AG09319 (cell line): ENCODE measurements at places on chromosomes 12 and 14.

DNA sequence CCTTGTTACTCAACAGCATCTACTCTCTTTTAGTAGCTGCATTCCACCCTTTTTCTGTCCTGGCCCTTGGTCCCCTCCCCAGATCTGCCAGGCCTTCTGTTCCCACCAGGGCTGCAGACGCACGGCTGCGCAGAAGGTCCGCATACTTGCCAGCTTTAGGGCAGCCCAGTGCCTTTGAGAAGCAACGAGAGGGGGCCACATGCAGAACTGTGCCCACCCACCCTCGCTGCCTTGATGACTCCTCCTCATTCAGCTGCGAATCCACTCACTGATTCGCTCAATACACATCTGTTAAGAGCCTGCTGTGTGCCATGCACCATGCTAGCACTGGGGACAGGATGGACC, 39.2 kb downstream of the PRIMA1 start:
- no peak for DNase-seq

DNA sequence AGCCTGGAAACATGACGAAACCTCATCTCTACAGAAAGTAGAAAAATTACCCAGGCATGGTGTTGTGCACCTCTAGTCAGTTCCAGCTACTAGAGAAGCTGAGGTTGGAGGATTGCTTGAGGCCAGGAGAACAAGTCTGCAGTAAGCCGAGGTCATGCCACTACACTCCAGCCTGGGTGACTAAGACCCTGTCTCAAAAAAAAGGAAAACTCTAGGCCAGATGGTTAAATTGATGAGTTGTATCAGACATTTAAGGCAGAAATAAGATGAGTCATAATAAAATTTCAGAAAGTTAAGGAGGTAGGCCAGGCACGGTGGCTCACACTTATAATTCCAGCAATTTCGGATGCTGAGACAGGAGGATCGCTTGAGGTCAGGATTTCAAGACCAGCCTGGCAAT, 10.7 kb downstream of the EIF2S1 start:
- DNase-seq, result no peak

DNA sequence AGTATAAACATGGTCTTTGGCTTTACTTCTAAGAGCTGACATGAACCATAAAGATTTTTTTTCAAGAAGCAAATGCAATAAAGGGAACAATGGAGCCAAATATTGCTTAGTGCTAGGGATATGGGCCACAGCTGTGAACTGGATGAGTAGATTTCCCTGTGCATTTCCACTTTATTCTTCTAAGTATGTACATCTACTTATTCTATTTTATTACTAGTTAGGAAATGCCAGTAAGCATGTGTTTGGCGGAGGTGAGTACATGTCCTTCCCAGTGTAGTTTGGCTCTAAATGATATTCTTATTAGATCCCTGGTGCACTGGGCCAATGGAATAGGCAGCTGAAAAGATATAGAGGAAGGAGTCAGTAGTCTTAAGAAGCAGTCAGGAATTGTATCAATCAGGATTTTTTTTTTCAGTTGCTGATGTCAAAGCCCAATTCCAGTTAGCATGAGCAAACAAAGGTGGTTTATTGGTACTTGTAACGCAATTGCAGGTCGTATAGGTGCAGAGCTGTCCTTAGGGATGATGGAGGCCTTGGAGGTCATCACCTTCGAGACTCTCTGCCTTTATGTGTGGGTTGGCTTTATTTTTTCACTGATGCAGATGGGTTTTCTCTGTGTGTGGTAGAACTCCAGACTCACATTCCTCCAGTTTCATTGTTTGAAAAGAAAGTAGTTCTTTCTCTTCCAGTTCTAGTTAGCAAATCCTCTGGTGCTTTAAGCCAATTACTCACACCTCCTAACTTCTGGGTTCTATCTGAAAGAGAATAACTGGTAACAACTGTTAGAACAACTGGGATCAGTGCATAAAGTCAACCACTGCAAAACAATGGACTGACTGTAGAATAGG, 139.0 kb upstream of the LRIG3 start:
- no peak for DNase-seq

DNA sequence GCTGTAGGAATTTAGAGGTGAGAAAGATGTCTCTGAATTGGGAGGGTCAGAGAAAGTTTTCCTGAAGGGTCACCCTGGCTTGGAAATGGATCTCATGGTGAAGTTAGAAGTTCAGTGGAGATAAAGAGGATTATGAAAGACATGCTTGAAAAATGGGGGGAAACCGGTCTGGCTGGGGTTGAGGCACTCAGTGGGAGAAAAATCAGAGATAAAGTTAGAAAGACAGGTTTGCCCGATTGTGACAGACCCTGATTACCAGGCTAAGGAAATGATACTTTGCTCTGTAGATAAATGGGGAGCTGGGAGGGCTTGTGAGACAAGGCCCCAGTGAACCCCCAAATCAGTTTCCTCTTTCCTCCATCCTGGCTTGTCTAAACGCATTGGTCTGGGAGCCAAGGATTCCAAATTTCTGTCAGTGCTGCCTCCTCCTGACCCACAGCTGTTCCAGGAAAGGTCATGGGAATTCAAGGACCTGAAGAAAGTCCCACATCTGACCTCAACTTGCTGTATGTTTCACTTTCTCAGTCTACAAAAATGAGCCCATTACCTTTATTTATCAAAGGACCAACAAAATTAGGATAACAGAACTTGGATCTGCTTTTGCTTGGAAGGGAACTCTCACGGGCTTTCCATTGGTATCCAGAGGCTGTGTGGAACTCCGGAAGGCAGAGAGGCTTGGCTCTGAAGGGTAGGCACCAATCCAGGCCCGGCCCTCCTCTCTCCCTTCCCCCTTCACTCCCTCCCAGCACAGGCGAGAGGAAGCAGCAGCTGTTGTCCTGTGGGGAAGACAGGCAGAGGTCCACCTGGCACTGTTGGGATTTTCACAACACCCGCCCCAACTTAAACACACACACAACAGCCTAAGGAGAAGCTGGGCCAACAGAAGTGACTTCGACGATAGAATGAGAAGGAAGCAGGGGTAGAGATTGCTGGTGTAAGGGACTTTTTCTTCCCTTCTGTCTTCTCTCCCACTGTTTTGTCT, 3.4 kb upstream of the RNASE7 start:
- peak; percentile 20 for DNase-seq

DNA sequence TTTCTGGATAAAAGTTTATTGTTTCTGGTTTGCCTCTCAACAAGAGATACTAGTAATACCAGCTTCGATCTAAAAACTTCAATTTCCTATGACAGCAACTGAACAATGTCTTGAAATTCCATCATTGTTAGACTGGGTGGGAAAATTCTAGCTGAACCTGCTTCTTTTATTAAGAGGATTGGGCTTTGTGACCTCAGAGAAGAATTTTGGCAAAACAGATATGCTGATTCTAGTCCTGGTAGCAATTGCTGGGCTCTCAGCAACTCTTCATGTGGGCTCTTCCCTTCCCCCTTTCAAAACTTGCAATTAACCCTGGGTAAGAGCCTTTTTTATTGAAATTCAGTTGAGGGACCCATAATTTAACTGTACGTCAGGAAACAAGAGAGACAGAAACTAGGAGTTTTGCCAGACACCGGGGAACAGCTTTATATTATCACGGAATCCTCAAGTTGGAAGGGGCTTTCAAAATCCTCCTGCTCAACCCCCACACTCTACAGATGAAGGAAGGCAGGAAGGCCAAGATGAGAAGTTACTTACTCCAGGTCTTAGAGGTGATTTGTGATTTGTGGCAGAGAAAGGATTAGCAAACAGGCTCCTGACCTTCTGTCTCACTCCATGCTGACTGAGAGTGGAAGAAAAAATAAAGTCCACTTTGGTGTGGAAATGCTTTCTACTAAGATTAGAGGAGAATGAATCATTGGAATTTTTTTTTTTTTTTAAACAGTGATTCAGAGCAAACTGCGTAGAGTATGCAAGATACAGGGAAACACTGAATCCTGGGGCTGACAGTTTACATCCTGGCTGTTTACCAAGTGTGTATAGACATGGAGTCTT, 239.0 kb upstream of the ATP2B1 start:
- peak; percentile 61 for DNase-seq

DNA sequence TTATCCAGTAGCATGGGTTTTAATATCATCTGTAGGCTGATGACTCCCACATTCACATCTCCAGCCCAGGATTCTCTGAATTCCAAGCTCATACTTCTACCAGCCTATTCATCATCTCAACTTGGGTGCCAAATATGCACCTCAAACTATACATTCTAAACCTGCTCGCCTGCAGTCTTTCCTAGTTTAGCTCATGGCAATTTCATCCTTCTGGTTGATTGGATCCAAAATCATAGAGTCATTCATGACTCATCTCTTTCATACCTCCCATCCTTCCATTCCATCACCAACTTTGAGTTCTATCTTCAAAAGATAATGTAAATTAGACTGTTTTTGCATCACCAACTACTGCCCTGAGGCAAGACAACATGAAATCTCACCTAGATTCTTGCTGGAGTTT, 99.7 kb upstream of the EGLN3 start:
- DNase-seq, result no peak

- DNase-seq, result no peak
These were observed 14.1 kb downstream of the SUSD6 start for GRCh38 chr14:69625299-69626131.

DNA sequence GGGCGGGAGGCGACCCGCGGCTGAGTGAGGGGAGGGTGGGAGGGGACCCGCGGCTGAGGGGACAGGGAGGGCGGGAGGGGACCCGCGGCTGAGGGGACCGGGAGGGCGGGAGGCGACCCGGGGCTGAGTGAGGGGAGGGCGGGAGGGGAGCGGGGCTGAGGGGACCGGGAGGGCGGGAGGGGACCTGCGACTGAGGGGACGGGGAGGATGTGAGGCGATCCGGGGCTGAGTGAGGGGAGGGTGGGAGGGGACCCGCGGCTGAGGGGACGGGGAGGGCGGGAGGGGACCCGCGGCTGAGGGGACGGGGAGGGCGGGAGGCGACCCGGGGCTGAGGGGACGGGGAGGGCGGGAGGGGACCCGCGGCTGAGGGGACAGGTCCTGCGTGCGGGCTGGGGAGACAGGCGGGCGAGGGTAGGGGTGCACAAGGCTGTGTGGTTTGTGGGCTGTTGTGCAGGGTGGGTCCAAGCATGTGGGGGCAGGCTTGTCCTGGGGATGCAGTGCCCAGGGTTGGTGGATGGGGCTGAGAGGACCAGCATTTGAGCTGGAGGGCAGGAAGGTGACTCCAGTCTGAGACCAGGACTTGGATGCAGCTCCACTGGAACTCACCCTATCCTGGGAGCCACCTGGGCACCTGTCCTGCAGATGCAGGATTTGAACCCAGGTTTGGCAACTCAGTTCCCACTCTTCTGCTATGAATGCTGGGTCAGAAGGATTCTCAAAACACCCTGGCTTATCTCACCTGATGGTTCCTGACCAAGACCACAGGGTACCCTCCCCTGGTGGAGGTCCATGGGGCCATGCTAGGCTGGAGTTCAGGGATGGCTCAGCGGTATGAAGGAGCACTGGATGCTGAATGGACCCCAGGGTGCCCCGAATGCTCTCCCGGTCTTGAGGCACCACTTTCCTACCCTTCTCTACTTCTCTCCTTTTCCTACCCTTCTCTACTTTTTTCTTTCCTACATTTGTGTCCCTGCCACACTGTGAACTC, 9.4 kb downstream of the PLD4 start:
- DNase-seq, result no peak

DNA sequence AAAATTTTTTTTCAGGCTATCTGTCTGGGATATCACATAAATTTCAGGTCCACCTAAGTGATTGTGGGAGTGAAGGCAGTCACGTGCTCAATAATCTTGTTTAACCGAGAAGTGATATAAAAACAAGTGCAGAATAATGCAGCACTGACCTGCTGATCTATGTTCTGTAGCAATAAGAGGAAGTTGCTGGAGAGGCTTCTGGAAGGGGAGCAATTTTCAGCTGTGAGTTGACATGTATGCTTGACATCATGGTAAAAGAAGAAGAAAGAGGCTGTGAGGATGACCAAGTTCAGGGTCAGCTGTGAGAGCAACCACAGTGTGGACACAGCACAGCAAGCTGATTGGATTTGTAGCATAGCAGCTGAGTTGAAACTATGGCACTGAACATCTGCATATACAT, 172.0 kb upstream of the PELI2 start:
- no peak for DNase-seq

GRCh38 chr14:44297437-44297836, 209.6 kb downstream of the FSCB start:
- DNase-seq, result no peak

- no peak for DNase-seq
These were observed 164.4 kb downstream of the CAND1 start for GRCh38 chr12:67433385-67434175.

GRCh38 chr14:104557766-104558165, 21.8 kb upstream of the C14orf180 start:
- no peak for DNase-seq

DNA sequence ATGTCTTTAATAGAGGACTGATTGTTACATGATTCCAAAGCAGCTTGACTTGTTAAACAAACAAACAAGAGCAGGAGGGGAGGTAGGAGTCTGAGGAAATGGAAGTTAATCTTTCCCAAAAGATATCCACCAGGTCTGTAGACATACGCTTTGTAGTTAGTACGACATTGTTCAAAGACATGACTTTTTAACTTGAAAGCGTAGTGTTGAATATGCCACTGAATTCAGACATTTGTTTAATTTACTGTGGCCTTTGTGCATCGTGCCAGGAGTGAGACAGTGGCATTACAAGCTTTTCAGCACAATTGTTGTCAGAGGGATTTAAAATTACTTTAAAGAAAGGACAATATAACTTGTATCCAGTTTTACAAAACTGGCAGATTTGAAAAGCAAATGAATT, 53.0 kb downstream of the SAV1 start:
- DNase-seq, result no peak

DNA sequence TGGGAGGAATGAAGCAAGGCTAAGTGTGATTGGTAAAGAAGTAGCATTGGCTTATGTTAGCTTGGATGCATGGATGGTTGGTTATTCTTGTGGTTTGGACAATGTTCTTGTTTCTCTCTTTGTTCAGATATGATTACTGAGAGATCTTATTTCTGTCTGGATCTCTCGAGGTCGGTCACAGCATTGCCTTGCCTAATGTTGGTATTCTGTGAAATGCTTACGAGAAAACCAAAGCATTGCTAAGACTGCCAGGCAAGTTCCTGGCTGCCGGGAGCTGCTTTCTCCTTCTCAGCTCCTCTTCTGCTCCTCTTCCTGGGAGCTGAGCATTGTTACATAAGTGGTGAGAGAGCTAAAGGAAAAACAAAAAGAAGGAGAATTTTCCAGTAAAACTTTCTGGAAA, 7.4 kb upstream of the RND1 start:
- DNase-seq, result no peak

DNA sequence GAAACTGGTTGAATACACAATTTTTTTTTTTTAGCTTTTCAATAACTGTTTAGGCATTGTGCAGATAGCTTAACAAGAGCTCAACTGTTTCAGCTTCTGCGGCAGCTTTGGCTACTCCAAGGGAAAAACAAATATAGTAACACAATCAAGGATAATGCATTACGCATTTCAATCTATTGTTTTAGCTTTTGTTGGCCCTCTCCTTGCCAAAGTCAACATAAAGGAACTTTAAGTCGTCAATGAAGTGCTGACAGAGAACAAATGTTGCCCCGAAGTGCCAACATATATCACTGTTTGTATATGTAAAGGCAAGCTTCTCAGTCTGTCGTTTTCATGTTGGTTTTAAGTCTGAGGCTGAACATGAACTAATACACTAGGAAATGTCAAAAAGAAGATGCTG, 1087.4 kb upstream of the FLRT2 start:
- no peak for DNase-seq

- DNase-seq, result no peak
These were observed 57.6 kb downstream of the BRMS1L start for GRCh38 chr14:35883677-35884293.
